ENCODE measurements at places on chromosomes 4 and X.

DNA sequence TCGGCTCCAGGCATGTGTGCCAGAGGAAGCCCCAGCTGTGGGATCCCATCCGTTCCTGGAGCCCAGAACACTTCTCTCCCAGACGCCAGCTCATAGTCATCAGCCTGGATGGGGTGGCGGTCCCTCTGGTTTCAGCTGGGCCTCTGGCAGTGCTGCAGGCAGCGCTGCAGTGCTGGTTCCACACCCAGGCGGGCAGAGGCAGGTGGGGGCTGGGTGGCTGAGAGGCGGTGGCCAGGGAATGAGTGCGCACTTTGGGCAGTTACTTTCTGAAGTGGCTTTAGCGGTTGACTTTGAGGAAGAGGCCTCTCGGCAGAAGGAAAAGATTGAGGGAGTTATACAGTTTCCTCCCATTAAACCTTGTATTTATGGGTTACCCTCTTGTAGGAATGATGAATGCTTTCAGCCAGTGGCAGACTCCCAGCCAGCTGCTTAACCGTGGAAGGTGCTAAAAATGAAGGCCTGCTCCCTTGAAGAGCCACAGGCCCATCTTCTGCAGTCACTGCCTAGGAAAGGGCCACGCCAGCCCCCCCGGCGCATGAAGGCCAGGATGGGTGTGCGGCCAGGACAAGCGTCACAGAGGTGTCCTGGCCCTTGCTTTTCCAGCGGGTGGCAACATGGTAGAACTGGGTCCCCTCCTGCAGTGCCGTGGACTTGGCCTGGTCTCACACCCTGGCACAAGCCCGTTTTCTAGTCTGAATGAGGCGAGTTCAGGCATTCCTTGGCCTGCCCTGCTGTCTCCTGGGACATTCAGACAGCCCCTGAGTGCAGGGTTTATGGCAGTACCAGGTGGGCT, 9.9 kb downstream of the TADA2B start:
- DNase-seq = no peak

GRCh38 chr4:95546221-95546620, 2.6 kb downstream of the UNC5C start:
- DNase-seq = no peak

DNA sequence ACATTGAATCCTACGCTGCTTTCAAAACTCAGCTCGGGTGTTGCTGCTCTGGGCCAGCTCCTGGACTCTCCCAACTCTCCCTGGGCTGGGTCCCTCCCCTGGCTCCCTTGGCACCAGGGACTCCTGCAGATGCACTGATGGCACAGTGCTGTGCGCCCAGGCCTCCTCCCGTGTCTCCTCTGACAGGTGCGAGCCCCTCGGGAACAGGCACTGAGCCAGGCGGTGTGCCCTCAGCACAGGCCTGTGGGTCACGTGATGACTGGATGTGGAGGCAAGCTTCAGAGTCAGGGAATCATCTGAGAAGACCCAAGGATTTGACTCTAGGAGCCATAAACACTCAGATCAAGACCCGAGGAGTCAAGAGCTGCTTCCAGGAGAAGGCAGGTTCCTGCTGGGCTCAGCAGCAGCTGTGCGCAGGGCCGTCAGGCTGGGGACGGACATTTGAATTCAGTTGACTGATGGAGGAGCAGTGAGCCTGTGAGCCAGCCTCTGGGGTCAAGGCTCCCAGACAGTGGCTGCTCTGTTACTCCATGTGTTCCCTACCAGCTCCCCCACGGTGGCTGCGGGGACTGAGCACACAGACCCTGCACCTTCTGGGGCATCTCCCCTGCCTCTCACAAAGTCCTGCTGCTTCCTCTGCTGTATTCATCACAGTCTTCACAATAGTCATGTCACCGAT, 33.0 kb downstream of the NAT8L start:
- DNase-seq = peak; percentile 79

GRCh38 chr4:10746371-10747171, 62.0 kb upstream of the CLNK start:
- no peak for DNase-seq

- DNase-seq = no peak
Observed at GRCh38 chrX:18938710-18939109, 45.2 kb downstream of the PHKA2 start.

- no peak for DNase-seq
Observed at GRCh38 chr4:6526156-6526555, 48.8 kb upstream of the MAN2B2 start.

DNA sequence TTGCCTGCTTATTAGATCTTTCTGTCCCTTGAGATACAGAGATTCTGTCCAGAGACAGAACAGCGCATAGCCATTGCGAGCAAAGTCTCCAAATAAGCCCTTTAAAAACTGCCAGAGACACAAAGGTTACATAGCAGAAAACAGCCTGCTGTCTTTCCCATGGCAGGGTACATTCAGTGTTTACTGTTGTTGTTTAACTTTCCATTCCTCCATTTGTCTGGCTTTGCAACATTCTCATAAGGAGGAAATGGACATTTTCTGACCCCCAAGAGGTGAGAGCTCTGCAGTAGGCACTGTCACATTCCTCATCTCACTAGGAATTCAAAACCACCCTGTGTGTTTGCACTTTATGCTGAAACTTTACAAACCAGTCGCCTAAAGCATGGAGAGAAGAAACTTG, 48.3 kb downstream of the PDE5A start:
- no peak for DNase-seq

- DNase-seq = no peak
Observed at GRCh38 chr4:183471946-183472708, 27.7 kb downstream of the CDKN2AIP start.

DNA sequence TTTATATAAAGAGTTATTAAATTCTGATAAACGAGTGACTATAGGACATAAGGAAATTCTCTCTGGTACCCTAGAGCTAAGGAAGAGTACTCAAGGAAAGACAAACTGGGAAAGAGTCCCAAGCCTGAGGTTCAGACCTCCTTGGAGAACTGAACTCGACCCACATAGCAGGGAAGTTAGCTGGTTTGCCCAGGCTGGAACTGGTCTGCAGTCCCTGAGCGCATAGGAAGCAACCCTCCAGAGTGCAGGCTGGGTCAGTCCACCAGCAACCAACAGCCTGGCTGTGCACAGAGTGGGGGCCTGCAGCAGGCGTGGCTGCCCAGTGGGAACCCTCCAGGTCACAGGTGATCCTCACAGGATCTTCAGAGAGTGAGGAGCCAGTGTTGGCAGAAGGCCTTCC, 114.1 kb downstream of the SOWAHB start:
- no peak for DNase-seq

DNA sequence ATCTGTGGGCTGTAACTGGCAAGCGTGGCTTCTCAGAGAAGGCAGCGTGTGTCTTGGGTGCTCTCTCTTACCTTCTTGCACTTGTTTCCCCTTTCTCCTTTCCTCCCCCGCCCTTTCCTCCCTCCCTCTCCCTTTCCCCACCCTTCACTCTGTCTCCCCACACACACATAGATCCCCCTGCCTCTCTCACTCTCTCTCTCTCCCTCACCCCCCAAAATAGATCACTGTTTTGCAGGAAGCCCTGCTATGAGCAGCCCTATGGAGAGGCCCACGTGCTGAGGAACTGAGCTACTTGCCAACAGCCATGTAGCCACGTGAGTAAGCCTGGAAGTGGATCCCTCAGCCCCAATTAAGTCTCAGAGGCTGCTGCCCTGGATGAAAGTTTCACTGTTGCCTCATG, 4.3 kb upstream of the PNMA6E start:
- DNase-seq = no peak

DNA sequence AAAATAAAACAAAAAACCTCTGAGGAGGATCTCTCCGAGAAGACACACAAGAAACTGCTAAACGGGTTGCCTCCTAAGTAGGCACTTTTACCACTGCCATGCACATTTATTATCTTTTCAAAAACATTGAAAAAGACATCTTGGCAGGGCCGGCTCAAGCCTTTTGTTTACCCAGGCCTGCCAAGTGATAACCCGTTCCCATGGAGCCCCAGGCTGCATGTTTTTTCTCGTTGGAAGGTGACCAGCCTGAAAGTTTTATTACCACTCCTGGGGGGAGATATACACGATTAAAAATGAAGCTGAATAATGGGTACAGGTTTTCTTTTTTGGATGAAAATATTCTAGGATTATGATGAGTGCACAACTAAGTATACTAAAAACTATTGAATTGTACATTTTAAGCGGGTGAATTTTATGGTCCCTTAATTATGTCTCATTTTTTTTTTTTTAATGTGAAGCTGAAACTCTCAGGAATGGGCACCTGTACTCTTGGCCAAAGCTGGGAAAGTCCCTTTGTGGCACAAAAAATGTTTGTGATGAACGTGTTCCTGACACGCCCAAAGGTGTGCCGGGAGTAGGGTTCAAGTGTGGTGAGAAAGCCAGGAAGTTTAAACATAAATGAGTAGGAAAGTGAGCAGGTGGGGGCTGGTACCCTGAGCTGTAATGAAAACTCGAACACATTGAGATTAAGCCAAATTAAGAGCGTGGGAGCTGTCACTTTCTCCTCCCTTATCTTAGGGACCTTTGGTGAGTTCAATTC, 1.5 kb upstream of the MAP7D2 start:
- no peak for DNase-seq

DNA sequence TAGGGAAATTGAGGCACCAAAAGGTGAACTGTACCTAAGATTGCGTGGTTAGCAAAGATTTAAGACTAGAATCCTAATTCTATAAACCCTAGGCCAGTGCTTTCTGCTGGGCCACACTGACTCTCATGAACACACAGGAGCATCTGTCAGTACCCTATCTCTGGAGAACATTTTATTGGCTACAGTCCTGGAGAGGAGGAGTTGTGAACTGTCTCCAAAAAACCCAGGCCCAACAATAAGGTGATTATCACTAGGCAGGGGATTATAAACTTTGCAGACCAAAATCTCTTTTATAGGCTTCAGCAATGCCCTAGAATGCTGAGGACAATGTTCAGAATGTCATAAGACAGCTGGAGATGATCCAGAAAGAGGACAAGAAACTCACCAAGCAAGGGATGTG, 24.1 kb downstream of the OPHN1 start:
- DNase-seq = no peak

DNA sequence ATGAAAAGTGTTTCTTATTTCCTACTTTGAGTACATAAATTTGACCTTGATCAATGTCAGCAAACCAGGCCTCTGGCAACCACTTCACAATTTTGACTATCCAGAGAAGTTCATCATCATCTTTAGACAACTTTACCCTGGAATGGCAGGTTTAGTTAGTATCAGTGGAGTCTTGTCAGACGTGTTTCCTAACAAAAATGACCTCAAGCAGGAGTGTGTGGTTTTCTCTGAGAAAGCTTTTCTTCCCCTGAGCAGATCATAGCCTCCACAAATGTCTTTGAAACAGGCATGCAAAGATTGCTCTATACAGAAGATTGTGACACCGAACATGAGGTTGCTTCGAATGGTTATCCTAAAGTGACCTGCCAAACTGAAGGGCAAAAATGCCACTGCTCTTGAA, 642.3 kb downstream of the RPA4 start:
- DNase-seq = no peak

GRCh38 chrX:23493941-23494374, 159.3 kb downstream of the PTCHD1 start:
- no peak for DNase-seq

DNA sequence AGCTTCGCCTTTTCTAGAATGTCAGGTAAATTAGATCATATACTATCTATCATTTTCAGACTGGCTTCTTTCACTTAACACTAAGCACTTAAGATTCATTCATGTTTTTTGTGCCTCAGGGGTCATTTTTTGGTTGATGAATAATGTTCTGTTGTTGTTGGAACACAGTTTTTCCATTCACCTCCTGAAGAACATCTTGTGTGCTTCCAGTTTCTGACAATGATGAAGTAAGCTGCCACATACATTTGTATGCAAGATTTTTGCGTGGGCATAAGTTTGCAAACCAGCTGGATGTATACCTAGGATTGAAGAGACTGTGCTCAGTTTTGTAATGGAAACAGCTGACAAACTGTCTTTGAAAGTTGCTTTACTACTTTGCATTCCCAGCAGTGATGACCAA, 37.6 kb downstream of the MAGEA9 start:
- no peak for DNase-seq

DNA sequence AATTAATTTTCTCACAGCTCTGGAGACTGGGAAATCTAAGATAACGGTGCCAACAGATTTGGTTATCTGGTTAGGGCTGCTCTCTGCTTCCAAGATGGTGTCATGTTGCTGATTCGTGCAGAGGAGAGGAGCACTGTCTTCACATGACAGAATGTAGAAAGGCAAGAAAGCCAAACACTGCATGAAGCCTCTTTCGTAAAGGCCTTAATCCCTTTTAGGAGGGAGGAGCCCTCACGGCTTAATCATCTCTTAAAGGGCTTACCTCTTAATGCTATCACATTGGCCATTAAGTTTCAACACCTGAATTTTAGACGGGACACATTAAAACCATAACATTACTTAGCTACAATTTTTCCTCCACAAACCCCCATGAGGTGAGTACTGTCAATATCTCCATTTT, 174.1 kb downstream of the COX18 start:
- no peak for DNase-seq

- DNase-seq = no peak
Observed at GRCh38 chrX:102546828-102547493, 30.4 kb upstream of the TMSB15A start.

DNA sequence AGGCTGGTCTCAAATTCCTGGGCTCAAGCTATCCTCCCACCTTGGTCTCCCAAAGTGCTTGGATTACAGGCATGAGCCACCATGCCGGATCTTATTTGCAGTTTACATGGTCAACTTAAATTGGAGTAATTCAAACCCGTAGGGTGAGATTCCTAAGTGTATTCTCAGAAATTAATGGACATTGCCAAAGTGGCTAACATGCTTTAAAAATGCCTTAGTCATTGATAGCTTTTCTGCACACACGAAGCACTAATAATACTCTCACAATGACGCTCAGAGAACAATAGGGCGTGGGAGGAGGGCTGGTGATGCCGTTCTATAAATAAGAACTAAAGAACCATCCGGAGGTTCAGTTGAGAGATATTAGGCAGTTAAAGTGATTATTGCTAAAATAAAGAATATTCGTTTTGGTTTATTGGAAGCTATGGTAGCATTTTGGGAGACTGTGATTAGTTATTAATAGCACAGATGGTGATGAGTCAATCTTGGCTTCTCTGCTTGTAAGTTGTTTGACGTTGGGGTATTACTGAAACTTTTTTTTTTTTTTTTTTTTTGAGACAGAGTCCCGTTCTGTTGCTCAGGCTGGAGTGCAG, 79.1 kb downstream of the TRAPPC11 start:
- DNase-seq = no peak

GRCh38 chr4:153349206-153349805, 4.8 kb downstream of the MND1 start:
- DNase-seq = no peak

DNA sequence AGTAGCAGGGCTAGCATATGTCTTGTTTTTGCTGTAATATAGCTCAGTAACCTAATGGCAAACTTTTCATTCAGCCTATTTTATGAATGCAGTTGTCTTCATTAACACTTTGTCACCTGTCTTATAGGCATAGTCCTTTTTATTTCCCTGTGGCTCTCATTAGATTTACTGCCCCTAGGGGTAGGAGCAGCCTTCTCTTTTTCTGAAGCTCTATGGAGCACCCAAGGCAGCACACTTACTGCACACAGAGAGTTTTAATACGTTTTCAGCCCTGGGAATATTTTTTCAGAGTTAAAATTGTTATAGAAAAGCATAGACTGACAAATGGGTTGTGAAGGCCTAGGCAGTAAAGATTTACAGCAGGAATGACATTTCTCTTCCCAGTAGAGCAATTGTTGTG, 406.8 kb downstream of the TMA16 start:
- no peak for DNase-seq

GRCh38 chrX:133981924-133982323, 3.5 kb downstream of the GPC3 start:
- no peak for DNase-seq

- no peak for DNase-seq
Observed at GRCh38 chr4:77449171-77449570, 156.4 kb upstream of the CXCL13 start.

- DNase-seq = no peak
Observed at GRCh38 chr4:168623484-168623883, 126.6 kb downstream of the PALLD start.

All from vagina (tissue), 2 donors.